Stimulated activated CD4-positive, alpha-beta T cell treated with anti-CD3 and anti-CD28 coated beads, Interleukin-1b, Interleukin-23, amount 100 ng/mL, for 1 hour (primary cell): ENCODE measurements at places on chromosomes 1 and 21.
A peak's percentile ranks its signal among the peaks of the same experiment; 100 is the strongest.

GRCh38 chr1:148372731-148373130, 110.4 kb downstream of the PPIAL4G start:
- DNase-seq: peak; percentile 18

DNA sequence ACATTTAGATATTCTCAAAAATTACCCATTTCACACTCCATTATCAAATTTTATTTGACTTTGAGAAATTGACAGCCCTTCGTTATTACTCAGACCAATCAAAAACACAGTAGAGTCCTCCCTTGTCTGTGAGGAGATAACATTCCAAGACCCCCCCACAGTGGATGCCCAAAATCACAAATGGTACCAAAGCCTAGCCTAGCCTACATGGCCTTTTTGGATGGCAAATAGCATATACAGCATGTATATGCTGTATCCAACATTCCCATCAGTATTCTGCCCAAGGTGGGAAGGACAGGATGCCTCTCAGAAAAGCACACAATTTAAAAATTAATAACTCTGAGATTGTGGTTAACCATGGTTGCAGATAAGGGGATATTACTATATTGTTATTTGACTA, 17.3 kb downstream of the SFPQ start:
- no peak for DNase-seq

DNA sequence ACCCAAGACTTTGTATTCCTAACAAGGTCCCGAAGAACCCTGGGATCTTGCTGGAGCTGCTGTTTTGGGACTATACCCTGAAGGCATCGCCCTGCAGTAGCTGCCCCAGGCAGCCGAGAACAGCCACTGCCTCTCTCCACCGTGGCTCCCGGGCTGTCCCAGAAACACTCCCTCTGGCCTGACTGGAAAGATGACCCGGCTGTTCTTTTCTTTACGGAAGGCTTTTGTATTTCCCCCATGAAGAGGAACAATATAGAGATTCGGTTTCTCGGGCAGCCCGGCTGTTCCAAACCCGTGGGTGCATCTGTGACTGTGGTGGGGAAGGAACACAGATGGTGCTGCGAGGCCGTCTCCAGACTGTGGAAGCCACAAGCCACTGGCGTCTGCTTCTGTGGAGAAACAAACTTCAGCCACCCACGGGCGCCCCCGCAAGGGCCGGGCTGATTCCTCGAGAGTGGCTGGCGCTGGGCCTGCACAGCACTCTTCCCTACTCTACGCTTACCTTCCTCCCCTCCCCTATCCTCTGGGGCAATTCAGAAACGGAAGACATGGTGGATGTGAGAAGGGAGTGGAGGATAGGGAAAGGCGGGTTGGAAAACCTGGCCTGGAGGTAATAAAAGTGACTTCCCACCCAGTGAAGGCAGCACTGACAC, 33.7 kb upstream of the VASH2 start:
- DNase-seq: no peak

- DNase-seq: no peak
Observed at GRCh38 chr1:223720971-223721591, 8.7 kb downstream of the CAPN2 start.

DNA sequence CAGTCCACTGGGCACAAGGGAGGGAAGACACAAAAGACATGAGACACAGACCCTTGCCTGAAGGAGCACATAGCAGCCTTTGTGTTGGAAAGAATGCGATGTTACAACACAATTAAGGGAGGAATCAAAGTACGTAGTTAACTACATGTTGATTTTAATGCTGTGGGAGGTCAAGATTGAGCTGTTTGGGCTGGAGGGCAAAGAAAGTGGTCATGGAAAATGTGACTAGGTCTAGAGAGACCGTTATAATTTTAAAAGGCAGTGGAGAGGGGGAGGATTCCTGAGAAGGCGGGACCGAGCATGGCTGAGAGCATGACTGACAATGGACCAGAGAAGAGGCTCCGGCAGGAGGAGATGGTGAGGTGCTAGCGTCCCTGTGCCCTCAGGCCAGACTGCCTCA, 111.8 kb upstream of the ATP1A1 start:
- no peak for DNase-seq

DNA sequence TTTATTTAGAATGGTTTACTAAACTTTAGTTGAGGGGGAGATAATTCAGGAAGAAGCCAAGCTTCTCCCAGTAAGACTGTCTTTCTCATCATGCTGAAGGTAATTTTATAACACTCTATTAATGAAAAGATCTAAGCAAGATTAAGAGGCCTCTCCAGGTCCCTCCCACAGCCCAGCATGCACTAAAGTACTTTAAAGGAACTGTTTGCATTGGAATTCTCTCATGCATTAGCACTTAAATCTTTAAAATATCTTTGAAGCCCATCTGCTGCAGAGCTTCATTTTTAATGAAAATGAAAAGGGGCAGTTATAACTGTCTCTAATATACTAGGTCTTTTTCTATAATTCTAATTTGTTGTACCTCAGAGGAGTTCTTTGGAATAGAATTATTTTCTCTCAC, 1379.1 kb upstream of the ADGRL4 start:
- no peak for DNase-seq

DNA sequence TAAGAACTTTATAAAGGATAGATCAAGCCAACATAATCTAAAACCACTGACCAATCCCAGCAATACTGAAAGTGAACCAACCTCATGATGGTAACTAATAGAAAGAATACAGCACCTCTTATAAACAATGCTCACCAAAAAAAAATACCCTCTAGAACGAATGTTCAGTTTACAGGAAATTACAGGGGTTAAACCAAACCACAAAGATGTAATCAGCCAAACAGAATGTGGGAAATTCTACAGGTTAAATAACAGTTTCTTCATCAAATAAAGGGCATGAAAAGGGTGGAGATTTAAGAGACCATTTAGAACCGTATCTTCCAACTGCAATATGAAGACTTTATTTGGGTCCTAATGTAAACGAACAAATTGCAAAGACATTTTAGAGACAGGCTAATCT, 30.4 kb downstream of the ARID4B start:
- DNase-seq: no peak

- DNase-seq: no peak
Observed at GRCh38 chr1:30645807-30646206, 77.6 kb downstream of the MATN1 start.

GRCh38 chr1:119686661-119687060, 25.1 kb upstream of the PHGDH start:
- DNase-seq: no peak

DNA sequence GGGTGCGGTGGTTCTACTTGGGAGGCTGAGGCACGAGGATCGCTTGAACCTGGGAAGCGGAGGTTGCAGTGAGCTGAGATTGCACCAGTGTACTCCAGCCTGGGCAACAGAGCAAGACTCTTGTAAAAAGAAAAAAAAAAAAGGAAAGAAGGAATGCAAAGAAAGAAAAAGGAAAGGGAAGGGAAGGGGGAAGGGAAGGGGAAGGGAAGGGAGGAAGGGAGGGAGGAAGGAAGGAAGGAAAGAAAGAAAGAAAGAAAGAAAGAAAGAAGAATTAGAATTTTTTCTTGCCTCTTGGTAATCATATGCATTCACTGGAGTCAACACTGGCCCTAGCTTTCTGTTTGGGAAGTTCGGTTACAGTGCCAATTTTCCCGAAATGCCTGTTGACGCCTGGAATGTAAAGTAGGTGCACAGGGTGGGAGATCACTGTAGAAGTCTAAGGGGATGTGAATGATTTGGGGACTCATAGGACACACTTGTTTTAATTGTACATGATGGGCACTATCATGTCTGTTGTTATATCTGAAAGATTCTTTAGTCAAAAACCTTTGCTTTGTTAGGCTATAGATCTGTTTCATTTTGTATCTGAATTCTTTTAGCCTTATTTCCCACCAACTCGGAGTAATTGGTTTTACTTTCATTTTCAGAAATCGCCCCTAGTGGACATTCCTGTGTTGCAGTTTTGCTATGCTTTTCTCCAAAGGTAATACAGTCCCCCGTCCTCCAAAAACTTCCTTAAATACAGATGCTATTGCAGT, 59.8 kb upstream of the MORC3 start:
- DNase-seq: peak; percentile 8

GRCh38 chr21:27359141-27359540, 392.3 kb upstream of the ADAMTS5 start:
- no peak for DNase-seq

- DNase-seq: no peak
Observed at GRCh38 chr1:239511875-239512274, 125.5 kb downstream of the CHRM3 start.

DNA sequence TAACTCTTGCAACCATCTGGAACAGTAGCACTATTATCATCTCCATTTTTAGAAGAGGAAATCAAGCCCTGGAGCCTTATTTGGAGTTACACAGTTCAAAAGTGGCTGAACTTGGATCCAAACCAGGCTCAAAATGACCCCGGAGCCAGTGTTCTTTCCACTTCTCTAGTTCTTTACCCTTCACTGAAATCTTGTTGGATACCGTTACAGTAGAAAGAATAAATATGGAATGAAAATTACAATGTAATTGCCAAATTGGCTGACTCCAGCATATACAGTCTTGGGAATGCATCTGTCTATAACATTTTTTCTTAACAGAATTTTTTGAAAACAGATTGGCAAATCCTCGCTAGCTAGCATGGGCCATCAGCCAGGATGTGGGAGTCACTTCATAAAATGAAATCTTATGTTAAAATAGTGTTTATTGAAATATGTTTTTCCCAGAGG, 261.4 kb downstream of the CTH start:
- DNase-seq: no peak

DNA sequence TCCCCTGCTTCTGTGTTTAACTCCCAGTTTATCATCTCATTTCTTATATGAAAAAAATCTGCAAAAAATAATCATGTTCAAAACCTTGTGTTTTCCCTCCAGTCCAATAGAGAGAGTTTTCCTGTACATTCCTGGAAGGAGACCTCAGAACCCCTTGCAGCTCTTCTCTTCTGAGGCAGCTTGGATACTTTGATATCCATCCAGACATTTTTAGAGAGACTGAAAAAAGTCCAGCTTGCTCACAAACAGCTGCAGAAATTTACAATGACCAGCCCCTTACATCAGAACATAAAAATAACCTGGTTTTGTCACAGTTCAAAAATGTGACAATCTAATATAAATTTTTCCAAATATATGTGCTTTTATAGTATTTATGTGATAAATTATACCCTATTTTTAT, 73.3 kb upstream of the C1orf115 start:
- DNase-seq: no peak

GRCh38 chr21:36719614-36720013, 20.7 kb downstream of the SIM2 start:
- no peak for DNase-seq

DNA sequence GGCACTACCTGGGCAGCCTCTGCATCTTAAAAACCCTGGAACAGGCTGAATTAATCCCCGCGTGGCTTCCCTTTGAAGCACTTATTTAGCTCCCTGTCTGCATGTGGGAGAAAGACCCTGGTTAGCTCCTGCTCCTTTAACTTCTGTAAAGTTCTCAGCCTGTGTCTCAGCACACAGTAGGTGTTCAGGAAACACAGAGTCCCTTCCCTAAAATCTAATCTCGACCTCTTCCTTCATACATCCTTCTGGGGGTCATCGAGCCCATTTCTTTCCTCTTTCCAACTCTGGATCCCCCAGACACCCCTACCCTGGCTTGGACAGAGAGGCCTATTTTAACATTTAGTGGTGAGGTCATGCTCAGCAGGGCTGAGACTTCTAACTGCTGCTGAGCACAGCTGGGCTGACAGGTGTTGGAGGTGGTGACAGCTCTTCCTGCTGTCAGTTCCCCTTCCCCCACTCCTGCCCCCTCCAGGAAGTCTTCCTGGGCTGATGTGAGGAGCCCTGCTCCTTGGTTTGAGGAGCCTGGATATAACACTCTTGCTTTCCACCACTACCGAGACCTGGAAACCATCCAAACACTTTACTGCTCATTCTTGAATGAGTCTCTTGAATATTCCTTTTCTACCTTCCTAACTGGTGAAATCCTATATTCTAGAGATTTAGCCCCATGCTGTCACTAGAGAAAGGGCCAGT, 5.3 kb downstream of the E2F2 start:
- no peak for DNase-seq

GRCh38 chr1:51336711-51337110, 6.3 kb upstream of the TTC39A start:
- DNase-seq: no peak

GRCh38 chr1:230310381-230311163, 115.6 kb downstream of the PGBD5 start:
- DNase-seq: peak; percentile 42

- DNase-seq: no peak
Observed at GRCh38 chr1:111364690-111365089, 62.8 kb downstream of the OVGP1 start.

DNA sequence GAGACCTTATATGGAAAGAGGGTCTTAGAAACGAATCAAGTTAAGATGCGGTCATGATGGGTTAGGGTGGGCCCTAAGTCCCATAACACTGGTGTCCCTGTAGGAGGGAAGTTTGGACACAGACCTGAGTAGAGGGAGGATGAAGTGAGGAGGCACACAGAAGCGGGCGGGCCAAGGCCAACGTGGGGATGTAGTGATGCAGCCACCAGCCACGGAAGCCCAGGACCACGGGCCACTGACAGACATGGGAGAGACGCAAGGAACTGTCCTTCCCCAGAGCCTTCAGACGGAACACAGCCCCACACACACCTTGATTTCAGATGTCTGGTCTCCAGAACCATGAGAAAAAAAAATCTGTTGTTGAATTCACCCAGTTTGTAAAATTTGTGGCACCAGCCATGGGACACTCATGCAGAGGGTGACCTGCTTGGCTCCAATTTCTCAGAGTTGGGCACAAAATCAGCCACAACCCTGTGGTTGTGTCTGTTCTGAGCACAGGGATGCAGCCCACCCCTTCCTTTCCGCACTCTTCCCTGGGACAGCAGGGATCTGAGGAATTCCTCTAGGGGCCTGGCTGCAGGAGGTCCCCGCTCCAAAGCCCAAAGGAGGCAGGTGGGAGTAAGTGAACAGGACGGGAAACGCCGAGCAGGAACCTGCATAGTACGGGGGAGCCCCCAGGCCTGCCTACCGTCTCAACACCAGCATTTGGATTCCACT, 61.1 kb downstream of the RIPK4 start:
- DNase-seq: no peak

DNA sequence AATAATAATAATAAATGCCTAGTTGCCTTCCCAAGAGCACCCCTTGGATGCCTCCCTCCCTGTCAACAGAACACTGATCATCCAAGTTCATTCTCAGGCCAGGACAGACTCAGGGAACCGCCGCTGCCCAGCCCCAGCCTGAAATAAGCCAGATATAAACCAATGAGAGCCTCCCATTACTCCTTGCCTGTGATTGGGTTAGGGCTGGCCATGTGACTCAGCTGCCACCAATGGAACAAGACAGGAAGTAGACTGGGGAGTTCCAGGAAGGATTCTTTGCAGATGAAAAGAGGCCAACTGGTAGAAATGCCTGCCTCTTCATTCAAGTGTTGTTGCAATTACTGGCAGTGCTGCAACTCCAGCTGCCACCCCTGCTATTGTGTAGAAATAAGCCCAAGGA, 146.4 kb upstream of the TIAM1 start:
- no peak for DNase-seq

- no peak for DNase-seq
Observed at GRCh38 chr1:205279986-205280385, 41.6 kb downstream of the NUAK2 start.
